ENCODE measurements at places on chromosomes 1 and 21. TPM values are rescaled to one million over a fixed set of nuclear protein-coding genes. Genes with fewer than 3 reads are reported as not detected.

Gene CDC20
- 152 TPM for total RNA-seq

Gene ZYG11A
- total RNA-seq = 0.07 TPM

Gene CELA3A
- total RNA-seq = not detected

Gene MYBPH
- not detected for total RNA-seq

Gene LPAR3
- 0.90 TPM for total RNA-seq

Gene TDRD5
- total RNA-seq = not detected

Gene VWA1
- 1.3 TPM for total RNA-seq

Gene RNU1-4
- total RNA-seq = 1,591 TPM

Gene ADAMTSL4
- total RNA-seq = 0.48 TPM

Gene PHLDA3
- 2.7 TPM for total RNA-seq

Gene ZNF593
- total RNA-seq = 36.6 TPM

Gene ATP6V1G3
- total RNA-seq = not detected

Gene CD1E
- not detected for total RNA-seq

Gene MASP2
- 0.31 TPM for total RNA-seq

Gene KRTAP19-8
- total RNA-seq = not detected

Gene AKR7A3
- total RNA-seq = 0.43 TPM

Gene LRRN2
- not detected for total RNA-seq

All from natural killer cell treated with Interleukin-12 subunit alpha and Interleukin-12 subunit beta and Interleukin-15 and Interleukin-18, amount 100 ng/mL, for 72 hours (primary cell).